Cortex of kidney (tissue), 1 donor: ENCODE measurements at places on chromosomes 4 and X.

DNA sequence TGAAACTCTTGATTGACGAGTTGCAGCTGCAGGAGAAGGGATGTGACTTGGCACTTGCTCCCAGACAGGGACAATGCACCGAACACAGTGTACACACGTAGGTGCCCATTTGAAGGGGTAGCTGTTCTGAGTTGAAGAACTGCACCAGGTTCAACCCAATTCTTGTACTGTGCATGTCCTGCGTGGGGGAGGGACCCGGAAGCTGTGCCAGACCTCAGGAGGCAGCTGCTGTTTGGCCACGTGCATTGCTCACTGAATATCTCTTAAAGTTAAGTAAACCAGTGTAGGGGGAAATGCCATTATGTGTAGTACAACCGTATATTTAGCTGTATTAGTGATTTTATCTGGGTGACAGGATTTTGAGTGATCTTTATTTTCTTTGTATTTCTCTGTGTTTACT, 12.0 kb upstream of the RBBP7 start:
- no peak for DNase-seq

GRCh38 chrX:129930941-129931410, 25.0 kb downstream of the UTP14A start:
- no peak for DNase-seq

GRCh38 chr4:140326395-140326993, 47.0 kb upstream of the SCOC start:
- DNase-seq = no peak

- no peak for DNase-seq
These were observed 9.9 kb upstream of the SLC25A43 start for GRCh38 chrX:119389214-119389613.

GRCh38 chr4:147683188-147683591, 773 bp downstream of the PRMT9 start:
- no peak for DNase-seq

DNA sequence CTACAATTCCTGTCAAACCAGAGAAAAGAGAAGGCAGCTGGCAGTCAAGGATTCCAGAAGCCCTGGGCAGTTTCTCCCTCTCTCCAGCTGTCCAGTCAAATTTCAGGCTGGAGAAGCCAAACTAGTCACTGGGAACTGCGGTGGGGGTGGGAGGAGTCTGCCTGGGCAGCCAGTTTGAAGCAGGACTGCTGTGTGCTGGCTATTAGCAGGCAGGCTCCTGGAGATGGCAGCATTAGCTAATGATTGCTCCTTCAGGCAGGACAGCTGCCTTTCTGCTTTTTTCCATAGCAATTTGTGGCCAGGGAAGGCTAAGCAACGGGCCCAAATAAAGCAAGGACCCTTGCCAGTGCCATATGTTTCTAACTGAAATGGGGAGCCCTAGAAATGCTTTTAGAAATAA, 44.7 kb upstream of the FGF13 start:
- no peak for DNase-seq

- DNase-seq = no peak
These were observed 58.4 kb upstream of the NKX1-1 start for GRCh38 chr4:1464581-1465171.

GRCh38 chr4:81120055-81120454, 89.5 kb downstream of the BMP3 start:
- DNase-seq = no peak

DNA sequence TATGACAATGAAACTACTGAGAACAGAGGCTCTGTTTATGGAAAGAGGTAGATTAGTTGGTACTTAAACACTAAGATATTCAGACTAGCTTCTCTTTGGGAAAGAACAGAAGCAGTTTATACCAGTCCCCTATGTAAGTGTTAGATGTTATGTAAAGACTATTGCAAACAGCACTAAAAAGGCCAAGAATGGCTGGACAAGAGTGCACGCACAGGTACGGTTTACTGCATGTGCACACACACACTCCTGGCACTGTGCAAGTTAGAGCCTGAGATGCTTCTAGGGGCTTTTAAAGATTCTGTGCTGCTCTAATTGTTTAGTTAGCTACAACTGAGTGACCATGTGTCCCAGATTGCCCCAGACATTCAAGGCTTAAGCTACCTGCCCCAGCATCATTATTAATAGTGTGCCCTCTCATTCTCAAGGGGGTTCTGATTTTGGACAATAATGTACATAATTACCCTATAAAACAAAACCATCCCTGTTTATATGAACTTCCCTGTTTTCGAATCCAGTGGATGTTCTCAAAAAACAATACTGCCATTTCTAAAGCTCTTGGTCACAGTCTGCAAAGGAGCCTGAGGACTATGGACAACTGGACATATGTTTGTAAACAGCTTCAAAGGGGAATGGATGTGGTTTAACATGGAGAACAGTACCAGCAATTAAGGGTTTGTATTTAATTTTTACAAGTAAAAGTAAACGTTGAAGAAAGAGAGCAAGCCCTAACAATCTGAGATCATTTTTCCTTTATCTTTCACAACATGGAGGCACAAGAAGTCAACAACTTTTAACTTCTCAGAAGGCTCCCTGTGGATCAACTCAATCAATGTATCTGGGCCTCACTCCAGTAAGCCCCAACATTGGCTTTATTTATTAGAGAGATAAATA, 2.0 kb downstream of the SETD7 start:
- no peak for DNase-seq

DNA sequence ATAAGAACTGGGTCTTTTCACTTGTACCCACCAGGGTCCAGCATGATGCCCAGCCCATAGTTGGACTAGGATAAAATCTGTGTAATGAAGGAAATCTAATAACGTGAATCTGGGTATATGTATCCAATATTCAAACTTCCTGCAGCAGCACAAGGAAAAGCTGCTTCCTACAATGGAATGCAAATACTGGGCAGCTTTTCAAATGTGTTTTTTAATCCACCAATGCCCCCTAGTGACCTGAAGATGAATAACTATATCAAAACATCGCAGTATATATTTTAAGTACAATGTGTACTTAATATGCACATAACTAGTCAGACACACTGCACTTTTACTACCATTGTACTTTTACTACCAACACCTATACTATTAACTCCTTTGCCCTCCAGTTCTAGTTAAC, 5.3 kb downstream of the APOO start:
- no peak for DNase-seq
